ENCODE measurements at places on chromosomes 1 and 21. TPM values are rescaled to one million over a fixed set of nuclear protein-coding genes. Genes with fewer than 3 reads are reported as not detected.

- no peak for DNase-seq
Measured at GRCh38 chr21:41769111-41769510, 2.3 kb upstream of the RIPK4 start.

GRCh38 chr1:94061513-94062443 lies 59.2 kb downstream of the ABCA4 start:
- DNase-seq: peak; percentile 71

- no peak for DNase-seq
Measured at GRCh38 chr1:169670836-169671235, 40.6 kb downstream of the SELL start.

Gene ATP6V1G3
- total RNA-seq: not detected

Gene SMYD3
- total RNA-seq: 29.5 TPM

Gene RASAL2
- total RNA-seq: 5.6 TPM

DNA sequence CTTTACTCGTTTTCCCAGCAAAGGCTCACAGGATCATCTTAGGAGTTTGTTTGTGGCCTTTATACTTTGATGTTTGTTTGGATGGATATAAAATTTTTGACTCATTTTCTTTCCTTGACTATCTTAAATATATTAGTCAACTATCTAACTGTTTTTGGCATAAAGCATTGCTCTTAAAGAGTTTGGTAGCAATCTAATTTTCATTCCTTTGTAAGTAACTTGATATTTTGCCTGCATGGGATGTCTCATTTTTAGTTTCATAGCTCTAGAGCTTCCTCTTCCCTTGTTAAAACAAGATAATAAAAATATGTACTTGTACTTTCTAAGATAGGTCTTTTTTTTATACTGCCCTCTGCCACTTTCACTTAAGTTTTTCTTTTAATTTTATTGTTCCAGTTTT lies 161.9 kb downstream of the MAGI3 start:
- DNase-seq: no peak

DNA sequence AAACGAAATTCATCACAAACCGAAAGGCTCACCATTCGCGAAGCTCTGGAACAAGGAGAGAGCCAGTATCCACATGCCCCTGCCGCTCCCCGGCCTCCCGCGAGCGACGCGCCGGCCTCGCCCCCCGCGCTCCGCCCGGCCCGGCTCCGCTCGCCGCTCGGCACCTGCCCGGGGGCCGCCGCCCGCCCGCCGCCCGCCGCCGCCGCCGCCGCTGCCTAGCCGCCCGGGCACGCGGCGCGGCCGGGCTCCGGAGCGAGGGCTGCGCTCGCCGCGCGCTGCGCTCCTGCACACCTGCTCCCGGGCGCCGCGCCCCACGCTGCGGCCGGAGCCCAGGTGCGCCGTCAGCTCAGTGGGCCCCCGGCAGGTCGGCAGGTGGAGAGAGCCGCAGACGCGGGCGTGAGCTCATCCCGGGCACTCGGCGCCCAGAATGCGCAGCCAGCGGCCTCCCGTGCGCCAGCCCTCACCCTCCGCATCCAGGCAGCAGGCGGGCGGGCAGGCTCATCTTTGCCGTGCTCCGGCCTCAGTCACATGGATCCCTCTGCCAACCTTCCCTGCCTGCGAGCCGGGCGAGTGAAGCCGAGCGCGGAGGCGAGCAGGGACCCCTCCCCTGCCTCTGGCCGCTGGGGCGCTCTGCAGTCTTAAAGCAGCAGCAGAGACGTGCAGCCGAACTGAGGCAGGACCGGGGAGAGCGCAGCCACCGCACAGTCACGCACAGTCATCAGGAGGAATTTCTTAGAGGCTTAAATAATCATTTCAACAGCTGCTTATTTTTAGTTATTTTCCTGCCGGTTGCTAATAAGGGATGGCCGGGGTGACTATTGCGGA lies at the start of gene DSCAM:
Gene DSCAM (minus strand): TSS at position 572 of the 825 bp plus-strand sequence. CDS start 497 bp downstream, at position 75.
- DNase-seq: no peak

GRCh38 chr1:246317332-246318035 lies 189.6 kb downstream of the SMYD3 start:
- peak; percentile 16 for DNase-seq

DNA sequence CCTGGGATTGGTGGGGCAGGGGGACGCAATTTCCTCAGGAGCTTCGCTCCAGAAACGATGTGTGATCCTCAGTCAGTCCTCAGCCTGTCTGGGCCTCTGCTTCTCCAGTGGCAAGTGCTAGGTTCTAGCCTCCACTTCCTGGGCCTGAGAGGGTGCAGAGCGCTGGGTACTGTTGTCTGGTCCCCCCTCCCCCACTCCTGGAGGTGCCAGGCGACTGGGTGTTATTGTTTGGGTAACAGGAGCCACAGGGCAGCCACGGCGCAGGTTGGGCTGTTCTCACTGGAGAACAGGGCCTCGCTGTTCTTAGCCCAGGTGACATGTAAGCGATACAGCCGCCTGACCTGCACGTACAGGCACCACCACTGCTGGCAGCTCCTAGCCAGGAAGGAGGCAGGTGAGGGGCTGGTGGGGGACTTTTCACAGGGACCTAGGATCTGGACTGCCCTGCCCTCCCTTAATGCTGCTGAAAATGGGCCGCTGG lies 2.1 kb downstream of the RPS6KA1 start:
- DNase-seq: no peak

Gene DMRTA2
- total RNA-seq: 0.20 TPM

DNA sequence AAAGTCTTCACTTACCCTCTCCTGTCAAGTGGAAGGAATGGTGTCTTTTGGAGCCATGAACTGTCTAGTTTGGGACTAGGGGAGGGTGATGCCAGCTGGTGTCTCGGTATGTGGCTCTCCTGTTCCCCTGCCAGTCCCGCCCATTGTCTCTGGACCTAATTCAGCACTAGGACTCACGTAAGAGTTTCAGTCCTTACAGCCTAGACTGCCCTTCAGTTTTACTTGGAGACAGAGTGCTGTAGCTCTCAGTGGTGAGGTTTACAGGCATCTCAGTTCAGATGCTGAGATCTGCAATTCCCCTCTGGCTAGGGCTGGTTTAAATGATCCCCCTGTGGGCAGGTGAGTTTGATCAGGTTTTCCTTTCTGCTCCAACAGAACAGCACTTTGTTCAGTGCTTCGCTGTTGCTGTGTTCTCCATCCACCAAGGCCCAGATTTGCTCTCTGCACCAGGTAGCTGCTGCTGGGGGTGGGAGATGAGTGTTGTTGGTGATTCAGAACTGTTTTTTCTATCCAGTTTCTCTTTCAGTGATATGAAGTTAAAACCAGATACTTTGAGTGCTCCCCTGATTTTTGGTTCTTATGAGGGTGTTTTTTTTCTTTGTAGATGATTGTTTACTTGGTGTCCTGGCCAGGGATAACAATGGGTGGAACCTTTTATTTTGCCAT lies 198.3 kb upstream of the RNPC3 start:
- no peak for DNase-seq

Gene FCRLA
- total RNA-seq: 11.2 TPM

Gene RAB42
- total RNA-seq: 1.9 TPM

Gene LCE1D
- not detected for total RNA-seq

Gene ADCY10
- total RNA-seq: under 0.01 TPM

DNA sequence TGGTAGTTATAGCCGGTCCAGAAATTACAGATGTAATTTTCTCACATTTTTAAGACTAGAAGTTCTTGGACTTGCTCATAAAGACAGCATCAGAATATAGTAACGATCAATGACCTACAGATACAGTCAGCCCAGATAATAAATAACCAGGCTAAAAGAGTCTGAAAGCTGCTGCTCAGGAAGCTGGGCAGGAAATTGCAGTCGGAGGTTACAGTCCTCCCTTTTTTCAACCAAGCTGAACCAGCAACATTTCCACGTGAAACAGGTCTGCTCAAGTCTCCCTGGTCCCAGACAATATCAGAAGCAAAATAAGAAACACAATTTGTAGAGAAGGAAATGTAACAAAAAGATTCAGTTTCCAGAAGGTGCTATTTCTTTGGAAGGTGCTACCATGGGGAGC lies 457.4 kb downstream of the SIPA1L2 start:
- no peak for DNase-seq

Gene TMEM81
- total RNA-seq: 1.8 TPM

DNA sequence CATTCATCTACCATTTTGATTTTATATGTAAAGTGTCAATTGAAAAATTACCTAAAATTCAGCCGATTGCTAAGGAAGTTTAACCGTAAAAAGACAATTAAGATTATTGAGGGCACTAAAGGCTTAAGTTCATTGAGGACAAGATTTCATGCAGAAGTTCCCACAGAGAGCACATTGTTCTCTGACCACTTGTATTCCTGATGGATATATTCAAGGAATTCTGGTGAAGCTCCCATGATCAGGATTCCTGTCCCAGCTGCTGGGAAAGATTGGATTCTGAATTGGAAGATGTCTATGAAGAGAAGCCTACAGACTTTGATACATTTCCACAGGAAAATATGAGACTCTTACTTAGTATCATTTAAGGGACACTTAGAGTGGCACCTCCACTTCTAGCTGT lies 209.2 kb upstream of the KCTD3 start:
- DNase-seq: no peak

DNA sequence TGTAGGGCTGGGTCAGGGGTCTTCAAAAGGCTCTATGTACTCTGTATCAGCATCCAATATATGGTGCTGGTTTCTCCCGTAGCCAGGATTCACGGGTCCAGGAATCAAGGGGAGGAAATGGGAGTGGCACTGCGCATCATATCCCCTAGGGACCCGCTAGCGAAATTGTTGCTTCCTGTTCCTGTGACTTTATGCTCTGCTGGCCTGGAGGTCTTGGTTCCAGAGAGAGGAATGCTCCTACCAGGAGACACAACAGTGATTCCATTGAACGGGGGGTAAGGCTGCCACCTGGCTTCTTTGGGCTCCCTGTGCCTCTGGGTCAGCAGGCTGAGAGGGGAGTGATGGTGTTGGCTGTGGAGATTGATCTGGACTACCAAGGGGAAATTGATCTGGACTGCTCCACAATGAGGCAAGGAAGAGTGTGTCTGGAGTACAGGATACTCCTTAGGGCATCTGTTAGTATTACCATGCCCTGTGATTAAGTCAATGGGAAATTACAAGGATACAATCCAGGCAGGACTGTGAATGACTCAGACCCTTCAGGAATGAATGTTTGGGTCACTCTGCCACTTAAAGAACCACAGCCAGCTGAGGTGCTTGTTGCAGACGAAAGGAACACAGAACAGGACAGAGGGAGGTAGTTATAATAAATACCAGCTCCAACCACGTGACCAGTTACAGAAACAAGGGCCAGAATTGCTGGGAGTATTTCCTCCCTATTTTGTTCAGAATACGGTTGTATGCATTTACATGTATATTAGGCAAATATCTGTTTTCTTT lies 10.2 kb downstream of the SPSB1 start:
- DNase-seq: peak; percentile 96

- DNase-seq: no peak
Measured at GRCh38 chr1:20665726-20666125, 4.6 kb upstream of the DDOST start.

Gene CA6
- total RNA-seq: not detected

Gene PPM1J
- 0.29 TPM for total RNA-seq

Gene RAB25
- total RNA-seq: not detected

GRCh38 chr1:197987294-197987693 lies 70.1 kb downstream of the LHX9 start:
- DNase-seq: no peak

DNA sequence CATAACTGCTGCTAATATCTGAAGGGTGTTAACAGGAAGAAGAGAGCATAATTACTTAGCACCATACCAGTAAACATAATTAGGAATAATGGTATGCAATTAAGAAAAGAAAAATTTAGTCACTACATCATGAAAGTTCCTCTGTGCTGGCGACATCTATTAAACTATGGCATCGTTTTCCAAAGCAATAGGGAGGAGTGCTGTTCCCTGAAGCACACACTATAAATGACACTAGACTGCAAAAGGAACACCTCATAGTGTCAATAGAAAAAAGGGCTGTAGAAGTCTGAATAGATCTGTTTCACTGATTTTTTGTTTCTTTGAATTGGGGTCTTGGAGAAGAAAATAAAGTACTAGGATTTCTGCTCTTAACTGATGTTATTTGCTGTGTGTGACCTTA lies 773.6 kb upstream of the B3GALT2 start:
- DNase-seq: no peak

Gene NECTIN4
- 0.20 TPM for total RNA-seq

GRCh38 chr1:227134686-227135314 lies 183.5 kb downstream of the CDC42BPA start:
- no peak for DNase-seq

GRCh38 chr21:41231060-41231459 lies 63.1 kb downstream of the BACE2 start:
- DNase-seq: no peak

DNA sequence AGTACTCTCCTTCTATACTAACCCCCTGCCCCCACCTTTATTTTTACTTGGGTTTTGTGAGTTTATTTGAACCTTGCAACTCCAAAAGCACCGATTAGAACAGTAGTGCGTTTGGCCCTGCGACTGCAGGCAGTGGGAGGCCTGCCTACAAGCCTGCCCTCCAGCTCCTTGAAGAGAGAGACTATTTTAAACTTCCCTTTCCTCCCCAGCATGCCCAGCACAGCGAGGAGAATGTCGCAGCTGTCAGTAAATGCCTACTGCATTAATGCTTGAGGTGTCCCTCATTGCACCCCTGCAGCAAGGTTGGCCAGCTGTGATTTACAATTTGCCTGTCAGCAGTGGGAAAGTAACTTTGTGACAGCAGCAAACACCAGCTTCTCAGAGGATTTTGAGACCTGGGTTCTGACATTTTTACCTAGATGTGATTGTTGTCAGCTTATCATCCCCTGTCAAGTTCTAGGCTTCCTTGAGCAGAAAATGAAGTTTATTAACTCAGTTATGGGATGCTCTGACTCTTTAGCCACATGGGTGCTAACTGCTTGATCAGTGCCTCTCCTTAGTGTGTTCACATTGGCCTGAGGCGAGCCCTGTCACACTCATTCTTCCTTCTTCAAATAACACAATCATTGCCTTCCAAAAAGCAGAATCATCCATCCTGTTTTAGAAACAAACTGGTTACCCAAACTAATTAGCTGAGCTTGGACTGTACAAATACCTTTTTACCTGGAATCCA lies 170.6 kb downstream of the PDE4B start:
- no peak for DNase-seq

Gene LRRC71
- total RNA-seq: not detected

- DNase-seq: no peak
Measured at GRCh38 chr1:5239911-5240310, 585.5 kb downstream of the AJAP1 start.

Gene C2CD2
- 18.8 TPM for total RNA-seq

Gene MFAP2
- total RNA-seq: 16.9 TPM

DNA sequence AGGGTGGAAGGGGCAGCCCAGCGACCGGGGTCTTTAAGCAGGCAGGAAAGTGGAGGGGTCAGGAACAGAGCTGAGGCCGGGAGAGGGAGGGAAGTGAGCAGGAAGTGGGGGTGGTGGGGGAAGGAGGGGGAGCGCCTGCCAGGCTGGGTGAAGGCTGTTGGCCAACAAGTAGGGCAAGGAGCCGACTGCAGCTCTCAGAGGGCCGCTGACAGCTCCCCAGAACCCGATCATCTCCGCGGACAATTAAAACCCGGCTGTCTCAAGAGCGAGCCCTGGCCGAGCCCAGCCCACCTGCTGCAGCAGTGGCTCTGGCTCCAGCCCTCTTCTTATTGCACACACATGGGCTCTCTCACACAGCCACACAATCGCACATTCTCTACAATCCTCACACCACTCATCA lies 51.6 kb downstream of the GRIK3 start:
- no peak for DNase-seq
